Activated CD4-positive, alpha-beta T cell treated with anti-CD3 and anti-CD28 coated beads, Interleukin-2, amount 50 U/mL, for 48 hours (primary cell): ENCODE measurements at places on chromosomes 7 and 10.

DNA sequence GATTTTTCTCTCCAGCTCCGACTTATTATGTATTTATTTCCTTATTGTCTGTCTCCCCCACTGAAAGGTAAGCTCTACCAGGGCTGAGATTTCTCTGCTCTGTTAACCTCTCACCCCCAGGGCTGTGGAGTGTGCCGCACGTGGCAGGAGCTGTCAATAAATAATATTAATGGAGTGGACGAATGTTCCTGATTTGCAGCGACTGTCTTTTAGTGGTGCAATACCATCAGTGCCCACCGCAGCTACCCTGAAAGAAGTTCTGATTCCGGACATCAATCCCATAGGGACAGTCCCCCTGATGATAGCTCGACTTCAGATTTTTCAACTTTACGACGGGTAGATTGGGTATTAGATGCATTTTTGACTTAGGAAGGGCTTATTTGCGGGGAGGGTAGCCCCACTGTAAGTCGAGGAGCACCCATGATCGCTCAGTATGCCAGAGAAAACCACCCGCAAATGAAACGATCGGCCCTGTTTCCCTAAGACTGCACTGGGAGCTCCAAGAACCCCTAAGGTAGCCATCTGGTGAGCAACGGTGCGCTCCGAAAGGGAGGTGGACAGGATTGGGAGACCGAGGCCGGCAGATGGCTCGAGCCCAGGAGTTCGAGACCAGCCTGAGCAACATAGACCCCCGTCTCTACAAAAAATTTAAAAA, 986 bp upstream of the PPP2R2D start:
- no peak for DNase-seq

DNA sequence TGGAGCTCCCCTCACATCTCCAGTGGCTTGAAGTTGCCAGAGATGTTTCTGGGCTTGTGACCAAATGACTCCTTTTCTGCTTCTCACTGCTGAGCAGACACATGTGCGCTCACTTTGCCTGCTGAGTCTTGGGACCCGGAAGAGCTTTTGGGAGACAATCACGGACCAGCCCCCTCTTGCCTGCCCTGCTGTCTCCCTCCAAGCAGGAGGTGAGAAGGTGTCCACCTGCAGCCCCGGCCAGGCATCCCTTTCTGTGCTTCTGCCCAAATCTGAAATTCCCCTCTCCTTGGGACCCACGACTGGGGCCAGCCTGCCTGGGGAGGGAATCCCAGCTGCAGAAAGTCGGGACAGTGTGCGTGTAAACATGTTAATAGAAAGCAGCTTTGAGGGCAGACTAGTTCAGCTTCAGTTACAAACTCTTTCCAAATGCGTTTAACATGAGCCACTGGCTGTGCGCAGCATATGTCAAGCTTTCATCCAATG, 31.7 kb downstream of the HTRA1 start:
- no peak for DNase-seq

- no peak for DNase-seq
These were observed 27.4 kb downstream of the ADAMTS14 start for GRCh38 chr10:70699659-70700174.

DNA sequence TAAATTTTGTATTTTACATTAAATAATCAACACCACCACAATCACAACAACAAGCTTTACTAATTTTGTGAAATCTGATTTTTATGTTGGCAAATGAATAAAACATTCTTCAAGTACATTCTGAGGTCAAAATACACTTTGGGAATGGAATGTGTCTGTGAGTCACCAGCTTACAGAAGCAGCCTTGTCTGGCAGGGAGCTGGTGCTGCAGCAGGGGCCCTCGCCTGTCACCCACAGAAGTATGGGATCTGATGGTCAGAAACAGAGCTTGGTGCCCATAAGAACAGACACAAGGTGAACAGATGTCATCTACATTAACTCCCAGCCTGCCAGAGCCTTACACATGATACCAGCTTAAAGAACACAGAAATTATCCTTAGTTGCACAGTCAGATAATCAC, 496.9 kb downstream of the CCSER2 start:
- DNase-seq = no peak

DNA sequence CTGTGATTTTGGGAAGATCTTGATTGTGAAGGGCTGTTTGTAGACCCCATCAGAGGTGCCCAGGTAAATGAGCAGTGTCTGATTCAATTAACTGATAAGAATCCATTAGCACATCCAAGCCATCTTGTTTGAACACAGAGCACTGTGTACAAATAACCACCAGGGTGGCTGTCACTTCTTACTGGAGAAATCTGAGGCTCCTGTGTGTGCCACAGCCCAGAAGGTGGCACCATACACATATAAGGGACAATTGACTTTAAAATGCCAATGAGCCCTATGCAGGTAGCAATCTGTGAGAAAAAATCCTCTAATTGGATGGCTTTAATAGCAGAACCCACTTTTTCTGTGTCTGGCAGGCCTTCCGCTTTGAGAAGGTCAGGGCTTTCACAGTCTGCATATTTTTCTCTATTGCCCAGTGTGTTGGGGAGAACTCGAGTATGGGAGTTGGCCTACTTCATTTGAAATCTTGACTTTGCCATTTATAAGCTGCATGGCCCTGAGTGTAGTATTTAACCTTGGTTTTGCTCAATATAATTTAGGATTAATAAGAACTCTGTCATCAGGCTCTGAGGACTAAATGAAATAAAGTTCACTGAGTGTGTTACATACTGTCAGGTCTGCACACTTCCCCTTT, 517.4 kb downstream of the CCSER2 start:
- DNase-seq = no peak

GRCh38 chr10:119133949-119134348, 30.0 kb downstream of the DENND10 start:
- DNase-seq = peak; percentile 74

- DNase-seq = no peak
These were observed 119.3 kb upstream of the SEC61G start for GRCh38 chr7:54878339-54878738.

- DNase-seq = no peak
These were observed 35.0 kb downstream of the ELFN1 start for GRCh38 chr7:1704811-1705738.

DNA sequence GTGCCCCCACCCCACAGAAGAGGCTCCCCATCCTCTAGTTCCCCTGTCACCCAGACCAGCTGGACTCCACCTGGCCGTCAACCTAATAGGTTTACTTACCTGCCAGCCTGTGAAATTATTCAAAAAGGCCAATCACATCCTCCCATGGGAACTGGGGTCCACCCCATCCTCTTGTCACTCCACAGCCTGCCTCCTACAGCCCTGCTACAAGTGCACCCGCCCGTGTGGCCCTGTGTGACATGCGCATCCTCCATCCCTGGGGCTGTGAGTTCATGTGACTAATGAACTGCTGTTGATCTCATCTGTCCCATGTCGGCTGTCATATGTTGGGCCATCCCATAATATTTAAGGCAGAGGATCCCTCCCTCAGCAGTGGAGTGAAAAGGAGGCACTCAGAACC, 39.4 kb downstream of the AOC1 start:
- no peak for DNase-seq

DNA sequence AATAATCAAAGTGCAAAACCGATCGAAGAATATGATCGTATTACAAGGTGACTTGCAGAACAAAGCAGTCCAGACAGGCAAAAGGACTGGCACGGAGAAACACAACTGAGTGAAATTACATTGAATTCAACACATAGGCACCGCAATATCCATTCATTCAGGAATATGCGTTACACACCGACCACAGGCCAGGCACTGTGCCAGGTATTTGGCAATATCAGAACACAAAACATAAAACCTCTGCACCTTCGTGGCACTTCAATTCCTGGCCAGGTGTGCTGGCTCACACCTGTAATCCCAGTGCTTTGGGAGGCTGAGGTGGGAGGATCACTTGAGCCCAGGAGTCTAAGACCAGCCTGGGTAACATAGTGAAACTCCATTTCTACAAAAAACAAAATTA, 187.9 kb downstream of the DIP2C start:
- no peak for DNase-seq

DNA sequence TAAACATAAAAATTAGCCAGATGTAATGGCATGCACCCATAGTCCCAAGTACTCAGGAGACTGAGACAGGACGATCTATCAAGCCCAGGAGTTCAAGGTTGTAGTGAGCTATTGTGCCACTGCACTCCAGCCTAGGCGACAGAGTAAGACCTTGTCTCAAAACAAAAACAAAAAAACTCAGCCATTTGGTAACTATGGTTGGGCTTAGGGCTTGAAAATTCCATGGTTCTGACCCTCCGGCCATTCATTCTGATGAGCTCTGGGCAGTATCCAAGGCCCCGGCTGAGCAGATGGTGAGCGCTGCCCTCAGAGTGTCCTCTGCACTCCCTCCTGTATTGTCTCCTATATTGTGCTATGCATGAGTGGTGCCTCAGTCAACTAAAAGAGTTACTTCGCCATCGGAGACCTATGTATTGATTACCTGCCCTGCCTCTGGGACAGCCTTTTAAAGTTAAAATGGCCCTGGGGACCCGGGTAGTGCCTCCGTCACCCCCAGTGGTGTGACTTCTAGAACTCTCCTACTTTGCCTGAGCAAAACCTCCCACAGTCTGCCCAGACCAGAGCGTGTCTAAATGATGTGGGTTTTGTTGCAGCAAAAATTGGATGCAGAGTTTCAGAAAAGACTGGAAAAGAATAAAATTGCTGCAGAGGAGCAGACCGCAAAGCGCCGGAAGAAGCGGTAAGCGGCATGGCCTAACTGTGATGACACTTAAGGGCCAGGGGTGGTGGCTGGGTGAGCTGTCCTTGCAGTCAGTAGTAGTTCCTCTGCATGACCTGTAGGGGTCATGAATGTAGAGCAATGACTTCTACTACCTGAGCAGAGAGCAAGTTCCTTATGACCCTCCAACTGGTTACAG, 8.1 kb downstream of the PRKRIP1 start:
- DNase-seq = no peak

GRCh38 chr7:139441961-139442360, 41.5 kb downstream of the KLRG2 start:
- DNase-seq = no peak

DNA sequence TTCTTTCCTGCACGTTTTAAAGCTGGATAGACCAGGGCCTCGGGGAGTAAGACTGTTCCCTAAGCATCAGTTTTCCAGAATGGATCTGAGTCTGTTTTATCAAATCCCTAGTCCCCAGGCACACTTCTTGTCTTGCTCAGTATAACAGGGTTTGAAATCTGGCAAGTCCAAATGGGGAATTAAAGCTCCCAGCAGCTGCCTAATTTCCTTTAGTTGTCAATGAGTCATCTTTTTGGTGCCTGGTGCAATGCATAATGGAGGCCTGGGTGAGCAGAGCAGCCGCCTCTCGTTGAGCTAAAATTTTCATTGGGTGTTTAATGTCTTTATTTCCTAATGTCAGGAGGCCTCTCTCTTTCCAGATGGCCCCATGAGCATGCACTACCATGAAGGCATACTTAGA, 87.9 kb downstream of the STRA8 start:
- no peak for DNase-seq

DNA sequence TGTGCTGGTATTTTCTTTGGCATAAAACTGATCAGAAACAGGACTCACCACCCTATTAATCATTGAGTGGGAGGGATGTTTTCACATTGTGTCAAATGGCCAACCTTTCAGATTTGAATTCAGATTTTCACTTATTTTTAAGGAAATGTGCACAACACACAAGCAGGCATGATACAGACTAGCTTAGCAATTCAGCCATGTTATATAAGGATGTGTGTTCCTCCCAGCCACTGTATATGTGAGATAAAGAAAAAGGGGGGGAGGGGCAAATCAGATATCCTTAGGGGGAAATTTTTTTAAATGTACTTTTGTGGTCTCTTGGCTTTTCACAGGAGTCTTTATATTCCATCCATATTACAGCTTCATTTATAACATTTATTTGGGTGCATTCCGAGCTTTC, 3.1 kb downstream of the GAD2 start:
- DNase-seq = no peak

DNA sequence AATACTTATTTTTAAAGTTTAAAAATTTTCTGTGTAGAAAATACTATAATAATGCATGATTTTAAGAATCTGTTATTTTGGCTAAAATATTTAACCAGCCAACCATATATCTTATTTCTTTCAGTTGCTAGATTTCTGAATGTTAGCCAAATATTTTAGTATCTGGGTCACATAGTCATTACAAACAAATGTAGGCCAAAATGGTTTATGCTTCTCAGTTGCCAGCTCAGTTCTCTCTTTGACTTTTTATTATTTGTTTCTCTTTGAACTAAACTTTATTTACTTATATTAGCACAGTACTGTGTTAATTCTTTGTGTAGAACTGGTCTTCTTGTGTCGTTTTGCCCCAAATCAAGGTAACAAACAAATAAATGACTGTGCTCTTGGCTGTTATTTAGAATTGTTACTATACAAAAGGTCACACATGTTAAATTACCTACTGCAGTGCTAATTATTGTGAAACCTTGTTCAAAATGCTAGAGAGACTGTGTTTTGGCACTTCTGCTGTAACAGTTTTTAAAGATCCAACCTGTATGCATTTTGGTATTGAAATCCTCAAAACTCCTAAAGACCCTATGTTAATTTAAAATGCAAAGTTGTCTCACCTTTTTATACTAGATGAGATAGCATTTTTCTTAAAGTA, 39.8 kb downstream of the ZEB1 start:
- DNase-seq = no peak

GRCh38 chr7:136015638-136016037, 38.5 kb upstream of the MTPN start:
- no peak for DNase-seq

- no peak for DNase-seq
These were observed 4.3 kb downstream of the ANK3 start for GRCh38 chr10:60385399-60385738.

DNA sequence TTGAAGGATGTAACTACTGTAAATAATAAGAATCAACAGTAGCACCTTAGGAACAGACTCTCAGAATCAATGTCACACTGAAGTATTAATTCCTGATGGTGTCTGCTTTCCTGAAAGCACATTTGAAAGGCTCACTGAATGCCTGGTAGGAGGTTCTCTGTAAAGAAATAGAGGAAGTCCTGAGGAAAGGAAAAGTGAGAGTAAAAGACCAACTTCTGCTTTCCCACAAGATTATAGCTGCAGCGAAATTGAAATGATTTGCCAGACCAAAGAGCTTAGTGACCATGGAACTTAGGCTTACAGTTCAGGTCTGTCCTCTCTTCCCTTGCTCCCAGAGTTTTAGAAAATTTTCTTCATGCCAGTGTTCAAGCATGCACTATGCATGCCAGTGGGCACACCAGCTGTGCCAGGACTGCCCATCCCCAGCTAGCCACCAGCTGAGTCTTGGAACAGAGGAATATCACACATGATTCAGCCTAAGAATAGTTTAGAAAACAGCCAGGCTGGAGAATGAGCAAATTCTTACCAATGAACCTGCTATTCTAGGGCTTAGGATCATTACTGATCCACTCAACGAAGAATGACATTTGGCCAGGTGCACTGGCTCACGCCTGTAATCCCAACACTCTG, 123.2 kb downstream of the HERPUD2 start:
- DNase-seq = no peak

GRCh38 chr7:1572111-1572822, 2.4 kb upstream of the PSMG3 start:
- no peak for DNase-seq

- no peak for DNase-seq
These were observed 86.5 kb downstream of the RALA start for GRCh38 chr7:39709768-39710311.
